B cell (primary cell): ENCODE measurements at places on chromosomes 11 and 22.

DNA sequence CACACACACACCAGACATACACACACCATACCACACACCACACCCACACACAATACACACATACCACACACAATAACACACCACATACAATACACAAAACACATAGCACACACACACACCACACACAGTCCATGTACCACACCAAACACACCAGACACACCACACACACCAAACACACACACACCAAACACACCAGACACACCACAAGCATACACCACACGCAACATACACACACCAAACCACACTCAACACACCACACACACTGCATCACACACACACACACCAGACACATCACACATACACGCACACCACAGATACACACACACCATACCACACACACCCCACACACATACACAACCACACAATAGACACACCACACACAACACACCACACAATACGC, 54.8 kb downstream of the IGSF9B start:
- DNase-seq: no peak

DNA sequence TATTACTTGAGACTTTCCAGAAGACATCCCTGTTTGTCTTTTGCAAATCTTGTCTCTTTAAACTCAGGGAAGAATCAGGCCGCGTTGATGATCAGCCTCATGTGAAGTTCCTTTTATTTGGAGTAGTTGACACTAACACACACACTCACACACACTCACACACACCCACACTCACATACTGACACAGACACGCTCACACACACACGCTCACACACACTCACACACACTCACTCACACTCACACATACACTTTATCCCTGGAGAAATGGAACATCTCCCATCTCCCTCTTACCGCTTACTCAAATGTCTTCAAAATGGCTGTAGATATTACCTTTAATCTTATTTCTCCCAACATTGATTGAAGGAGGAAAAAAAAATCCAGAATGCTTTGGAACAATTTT, 129.0 kb downstream of the PKNOX2 start:
- DNase-seq: no peak

GRCh38 chr11:132539590-132540368, 992.5 kb downstream of the OPCML start:
- DNase-seq: no peak

- peak; percentile 81 for DNase-seq
Observed at GRCh38 chr11:35237860-35238715, 99.1 kb downstream of the CD44 start.
